ENCODE measurements at places on chromosomes 13 and 19.

DNA sequence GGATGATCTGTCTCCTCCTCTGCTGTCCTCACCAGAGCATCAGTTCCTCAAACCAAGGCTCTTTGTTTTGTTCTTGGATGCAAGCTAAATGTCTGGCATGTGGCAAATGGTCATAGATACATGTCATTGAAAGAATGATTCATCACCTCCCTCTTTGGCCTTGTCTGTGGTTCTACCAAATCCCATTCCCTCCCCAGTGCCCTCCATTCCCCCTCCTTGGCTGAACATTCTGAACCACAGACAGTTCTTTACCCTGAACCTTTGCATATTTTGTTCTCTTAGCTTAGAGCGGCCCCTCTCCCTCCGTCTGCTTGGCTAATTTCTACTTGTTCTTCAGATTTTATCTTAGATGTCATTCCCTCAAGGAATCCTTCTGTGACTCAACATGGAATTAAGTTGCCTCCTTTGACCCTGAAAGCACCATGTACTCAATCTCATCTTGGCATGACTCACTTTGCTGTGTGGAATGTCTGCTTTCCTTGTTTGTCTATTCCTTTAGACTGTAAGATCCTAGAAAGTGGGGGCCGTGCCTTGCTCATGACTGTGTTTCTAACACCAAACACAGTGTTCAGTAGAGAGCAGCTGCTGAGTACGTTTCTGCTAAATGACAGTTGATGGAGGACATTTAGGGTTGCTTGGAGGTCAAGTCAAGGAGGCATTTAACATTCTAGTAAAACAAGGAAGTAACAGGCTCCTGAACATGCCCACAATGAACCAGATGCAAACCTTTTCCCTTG lies 8.1 kb downstream of the ALOX5AP start:
- DNase-seq: no peak

DNA sequence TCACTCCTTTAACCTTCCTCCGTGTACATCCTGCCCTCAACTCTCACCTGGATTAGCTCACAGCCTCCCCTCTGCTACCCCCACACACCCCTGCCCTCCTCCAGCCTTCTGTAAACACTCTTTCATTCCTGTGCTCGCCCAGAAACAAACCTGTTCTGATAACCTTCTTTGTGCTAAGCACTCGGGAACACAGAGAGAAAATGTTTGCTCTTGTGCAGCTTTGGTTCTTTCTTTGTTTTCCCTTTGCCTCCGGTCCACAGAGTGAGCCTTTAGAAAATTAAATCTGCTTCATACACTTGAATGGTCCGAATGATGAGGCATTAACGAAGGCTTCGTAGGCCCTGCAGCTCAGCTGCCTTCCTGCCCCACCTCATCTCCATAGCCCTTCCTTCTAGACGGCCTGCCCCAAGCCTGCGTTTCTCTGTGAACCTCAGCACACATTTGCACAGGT lies 6.6 kb upstream of the ZDHHC20 start:
- no peak for DNase-seq

DNA sequence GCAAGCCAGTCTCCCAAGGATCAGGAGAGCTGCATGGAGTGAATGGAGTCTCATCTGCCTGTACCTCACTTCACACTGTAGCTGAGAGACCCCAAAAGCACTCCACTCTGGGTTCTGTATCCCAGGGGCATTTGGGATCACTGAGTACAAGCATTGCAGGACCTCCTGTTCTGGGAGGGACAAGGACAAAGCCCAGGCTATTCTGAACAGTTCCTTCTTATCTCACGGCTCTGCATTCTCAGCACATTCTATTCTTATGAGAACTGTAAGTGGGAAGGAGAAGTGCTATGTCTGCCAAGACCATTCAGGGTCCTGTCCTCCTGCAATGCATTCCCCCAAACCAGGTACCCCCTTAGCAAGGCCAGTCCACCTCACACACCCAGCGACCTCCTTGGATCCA lies 42.8 kb downstream of the RNF6 start:
- DNase-seq: no peak

- no peak for DNase-seq
These were observed 671.6 kb downstream of the PCDH9 start for GRCh38 chr13:66558506-66558905.

GRCh38 chr13:104567114-104567513 lies 1500.9 kb upstream of the SLC10A2 start:
- DNase-seq: no peak

GRCh38 chr13:73133531-73133930 lies 74.7 kb downstream of the KLF5 start:
- DNase-seq: no peak

- no peak for DNase-seq
These were observed 50.6 kb downstream of the IPO5 start for GRCh38 chr13:98004107-98004506.

- DNase-seq: no peak
These were observed 12.0 kb downstream of the HMGB1 start for GRCh38 chr13:30453727-30454126.

DNA sequence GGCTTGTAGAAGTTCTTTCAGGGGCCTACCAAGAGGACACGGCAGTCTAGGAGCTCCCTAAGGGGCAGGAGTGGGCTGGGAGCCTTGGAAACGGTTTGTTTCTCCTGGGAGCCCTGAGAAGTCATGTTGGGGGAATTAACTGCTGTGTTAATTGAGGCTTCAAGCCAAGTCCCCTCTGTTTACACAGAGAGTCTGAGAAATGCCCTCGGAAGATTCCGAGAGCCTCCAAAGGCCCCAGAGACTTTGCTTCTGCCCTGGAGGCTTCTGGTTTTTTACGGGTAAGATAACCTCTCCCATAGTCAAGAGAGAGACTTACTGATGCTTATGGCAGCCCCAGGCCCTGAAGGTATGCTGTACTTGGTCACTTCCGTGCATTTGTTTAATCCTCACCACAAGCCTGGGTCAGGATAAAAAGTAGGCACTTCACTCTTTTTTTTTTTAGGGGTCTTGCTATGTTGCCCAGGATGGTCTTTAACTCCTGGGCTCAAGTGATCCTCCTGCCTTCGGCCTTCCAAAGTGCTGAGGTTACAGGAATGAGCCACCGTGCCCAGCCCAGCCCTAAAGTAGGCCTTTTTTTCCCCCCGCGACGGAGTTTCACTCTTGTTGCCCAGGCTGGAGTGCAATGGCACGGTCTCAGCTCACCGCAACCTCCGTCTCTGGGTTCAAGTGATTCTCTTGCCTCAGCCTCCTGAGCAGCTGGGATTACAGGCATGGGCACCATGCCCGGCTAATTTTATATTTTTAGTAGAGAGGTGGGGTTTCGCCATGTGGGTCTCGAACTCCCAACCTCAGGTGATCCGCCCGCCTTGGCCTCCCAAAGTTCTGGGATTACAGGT lies 15.2 kb downstream of the IER2 start:
- no peak for DNase-seq

DNA sequence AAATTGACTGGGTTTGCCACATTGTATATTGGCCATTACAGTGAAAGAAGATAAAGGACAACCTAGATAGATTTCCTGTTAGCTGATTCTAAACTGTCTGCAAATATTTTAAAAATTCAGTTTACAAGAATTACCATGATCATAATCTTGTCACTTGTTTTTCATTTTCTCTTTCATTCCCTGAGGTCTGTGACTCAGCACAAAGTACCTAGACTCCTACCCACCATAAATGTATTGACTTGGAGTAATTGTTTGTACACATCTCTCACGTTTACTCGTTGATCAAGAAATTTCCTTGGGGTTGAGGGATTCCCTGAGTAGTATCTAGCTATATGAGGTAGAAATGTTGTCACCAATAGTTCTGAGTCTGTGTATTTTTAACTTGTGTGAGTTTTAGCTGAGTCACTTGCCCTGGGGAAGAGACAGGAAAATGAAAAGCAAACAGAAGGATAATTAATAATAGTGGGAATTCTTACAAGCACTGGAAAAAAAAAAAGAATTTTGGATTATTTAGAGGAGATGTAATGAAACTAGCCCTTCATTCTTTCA lies 299.2 kb upstream of the DACH1 start:
- DNase-seq: no peak

GRCh38 chr13:106651442-106651841 lies 83.5 kb upstream of the ARGLU1 start:
- DNase-seq: no peak

- DNase-seq: no peak
These were observed 2.3 kb upstream of the GPR12 start for GRCh38 chr13:26762745-26763345.

GRCh38 chr13:35838356-35838755 lies 292.8 kb downstream of the DCLK1 start:
- no peak for DNase-seq

GRCh38 chr19:6312018-6312417 lies 21.4 kb downstream of the ACER1 start:
- DNase-seq: no peak

DNA sequence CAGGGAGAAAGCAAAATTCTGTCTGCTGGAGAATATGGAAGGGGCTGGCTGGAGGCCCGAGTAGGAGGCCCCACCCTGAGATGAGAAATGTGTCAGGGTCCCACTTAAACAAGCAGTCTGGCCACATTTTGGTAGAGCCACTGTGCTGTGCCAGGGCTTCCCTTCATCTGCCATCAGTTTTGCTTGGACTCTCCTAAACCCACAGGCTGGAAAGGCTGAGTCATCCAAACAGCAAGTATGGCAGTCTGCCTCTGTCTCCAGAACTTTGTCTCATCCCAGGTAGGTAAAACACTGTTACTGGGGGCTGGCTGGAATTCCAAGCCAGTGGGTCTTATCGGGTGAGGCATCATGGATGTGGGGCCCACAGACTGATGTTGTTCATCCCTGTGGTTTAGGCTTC lies 1390.6 kb downstream of the UQCRFS1 start:
- DNase-seq: no peak

- no peak for DNase-seq
These were observed 449.7 kb downstream of the IRS2 start for GRCh38 chr13:109336730-109337129.

- DNase-seq: no peak
These were observed 31.2 kb downstream of the SYDE1 start for GRCh38 chr19:15138427-15138826.

DNA sequence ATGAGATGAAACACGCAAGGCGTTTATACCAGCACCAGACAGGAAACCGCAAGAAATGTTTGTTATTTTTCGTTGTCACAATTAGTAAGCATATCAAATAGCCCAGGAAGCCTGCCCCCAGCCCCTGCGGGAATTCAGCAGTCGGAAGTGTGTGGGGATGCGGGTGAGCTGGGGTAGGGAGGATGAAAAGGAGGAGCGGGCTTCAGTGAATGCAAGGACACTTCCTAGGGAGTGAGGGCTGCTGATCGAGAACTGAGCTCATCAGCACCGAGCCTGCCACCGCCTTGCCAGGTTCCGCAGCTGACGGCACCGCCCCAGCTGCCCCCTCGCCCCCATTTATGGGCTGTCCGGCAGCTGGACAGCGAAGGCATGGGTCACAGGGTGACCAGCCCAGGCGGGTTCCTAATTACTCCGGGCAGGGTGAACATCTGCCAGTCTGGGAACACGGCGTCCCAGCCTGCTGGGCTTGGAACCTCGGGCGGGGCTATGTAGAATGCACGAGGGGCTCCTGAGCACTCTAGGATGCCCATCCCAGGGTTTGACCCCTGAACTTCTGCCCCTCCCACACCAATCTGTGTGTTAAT lies 1.6 kb upstream of the BEST2 start:
- DNase-seq: no peak

GRCh38 chr13:98447881-98448641 lies 128.8 kb downstream of the STK24 start:
- no peak for DNase-seq

GRCh38 chr13:113005076-113005865 lies 36.3 kb downstream of the MCF2L start:
- no peak for DNase-seq

- no peak for DNase-seq
These were observed 2.4 kb downstream of the CLN5 start for GRCh38 chr13:76994281-76994680.

GRCh38 chr13:95603887-95604555 lies 40.5 kb downstream of the DZIP1 start:
- DNase-seq: no peak

DNA sequence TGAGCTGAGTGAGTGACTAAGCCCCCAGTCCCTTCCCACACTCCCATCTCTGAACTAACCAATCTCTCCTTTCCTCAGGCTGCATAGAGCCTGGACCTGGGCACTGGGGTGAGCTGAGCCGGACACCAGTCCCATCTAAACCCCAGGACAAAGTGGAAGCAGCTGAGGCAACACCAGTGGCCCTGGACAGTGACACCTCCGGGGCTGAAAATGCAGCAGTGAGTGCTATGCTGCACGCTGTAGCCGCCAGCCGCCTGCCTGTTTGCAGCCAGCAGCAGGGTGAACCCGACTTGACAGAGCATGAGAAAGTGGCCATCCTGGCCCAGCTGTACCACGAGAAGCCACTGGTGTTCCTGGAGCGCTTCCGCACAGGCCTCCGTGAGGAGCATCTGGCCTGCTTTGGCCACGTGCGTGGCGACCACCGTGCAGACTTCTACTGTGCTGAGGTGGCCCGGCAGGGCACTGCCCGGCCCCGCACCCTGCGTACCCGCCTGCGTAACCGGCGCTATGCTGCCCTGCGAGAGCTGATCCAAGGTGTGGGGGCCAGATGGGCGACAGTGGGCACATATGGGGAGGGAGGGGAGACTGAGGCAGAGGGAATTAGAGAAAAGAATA lies 6.4 kb downstream of the CCDC97 start:
- no peak for DNase-seq

GRCh38 chr19:34493038-34493648 lies 11.6 kb downstream of the WTIP start:
- no peak for DNase-seq

GRCh38 chr19:31418055-31418454 lies 68.8 kb upstream of the TSHZ3 start:
- no peak for DNase-seq

DNA sequence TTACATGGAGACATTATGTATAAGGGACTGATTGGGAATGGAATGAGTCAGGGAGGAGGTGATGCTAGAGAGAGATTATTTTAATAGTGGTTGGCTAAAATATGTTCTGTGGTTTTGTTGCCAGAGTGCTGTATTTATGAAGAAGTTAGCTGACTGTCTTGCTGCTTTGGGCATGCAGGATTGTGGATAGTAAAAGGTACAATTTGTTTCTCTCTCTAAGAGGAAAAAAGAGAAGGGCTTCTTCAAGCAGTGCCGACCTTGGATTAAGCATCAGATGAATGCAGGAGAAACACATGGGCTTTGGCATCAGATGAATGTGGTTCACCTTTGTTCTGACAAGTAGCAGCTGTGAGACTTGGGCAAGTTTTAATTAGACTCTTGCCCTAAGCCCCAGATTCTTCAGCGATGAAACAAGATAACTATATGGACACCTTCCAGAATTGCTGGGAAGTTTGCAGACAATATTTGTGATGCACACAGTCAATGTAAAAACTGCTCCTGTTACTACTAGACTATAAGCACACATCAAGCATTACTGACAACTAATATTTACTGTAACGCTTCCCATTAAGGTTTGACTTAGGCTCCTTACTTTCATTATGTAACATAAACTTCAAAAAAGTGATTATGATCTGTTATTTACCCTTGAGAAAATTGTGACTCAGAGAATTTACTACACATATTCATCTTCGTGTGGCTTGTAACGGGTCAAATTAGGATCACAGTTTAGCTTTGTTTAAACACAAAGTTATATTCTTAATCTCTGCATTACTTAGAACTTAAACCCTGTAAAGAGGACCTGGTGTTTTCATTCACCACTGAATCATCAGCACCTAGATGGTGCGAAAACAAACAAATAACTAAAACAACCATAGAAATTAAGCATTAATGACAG lies 824.0 kb downstream of the PCDH9 start:
- DNase-seq: no peak

GRCh38 chr19:11699931-11700794 lies 38.6 kb downstream of the ZNF823 start:
- no peak for DNase-seq

GRCh38 chr19:39405958-39406655 lies 540 bp upstream of the ZFP36 start:
- DNase-seq: no peak

All from cerebellar nuclear complex (tissue), 1 donor.